ENCODE measurements at places on chromosomes 7 and 10.

DNA sequence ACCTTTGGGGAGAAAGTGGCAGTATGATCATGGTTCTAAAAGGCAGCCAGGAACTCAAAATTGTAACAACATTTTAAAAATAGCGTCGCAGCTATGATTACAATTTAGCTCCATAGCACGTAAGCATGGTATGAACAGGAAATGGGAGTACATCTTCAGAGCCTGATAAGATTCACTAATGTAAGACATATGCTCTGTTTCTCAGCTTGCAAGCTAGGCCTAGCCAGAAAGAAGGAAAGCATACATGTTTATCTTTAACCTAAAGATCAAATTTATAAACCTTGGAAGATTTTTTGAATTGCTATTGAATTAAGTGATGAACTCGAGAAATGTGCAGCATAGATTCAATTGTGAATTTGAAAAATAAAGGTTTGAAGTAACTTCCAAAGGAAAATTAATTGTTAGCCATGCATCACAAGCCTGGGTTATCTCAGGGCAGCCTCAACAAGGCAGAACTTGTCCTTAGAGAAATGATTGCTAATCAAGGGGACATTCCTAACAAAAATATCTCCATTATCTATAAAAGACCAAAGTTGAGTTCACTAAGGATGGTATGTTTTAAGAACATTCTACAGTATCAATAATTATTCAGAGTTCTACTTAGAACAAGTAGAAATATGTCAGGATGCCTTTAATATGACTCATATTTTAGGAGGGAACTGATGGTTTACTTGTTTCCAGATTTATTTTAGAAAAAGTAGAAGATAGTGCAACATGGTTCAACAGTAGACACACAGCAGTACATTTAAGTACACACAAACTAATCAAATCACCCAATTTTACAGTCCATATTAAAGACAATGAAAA lies 38.8 kb upstream of the SEPTIN7 start:
- DNase-seq = no peak

- no peak for DNase-seq
These were observed 337 bp downstream of the TRIL start for GRCh38 chr7:28957751-28958234.

DNA sequence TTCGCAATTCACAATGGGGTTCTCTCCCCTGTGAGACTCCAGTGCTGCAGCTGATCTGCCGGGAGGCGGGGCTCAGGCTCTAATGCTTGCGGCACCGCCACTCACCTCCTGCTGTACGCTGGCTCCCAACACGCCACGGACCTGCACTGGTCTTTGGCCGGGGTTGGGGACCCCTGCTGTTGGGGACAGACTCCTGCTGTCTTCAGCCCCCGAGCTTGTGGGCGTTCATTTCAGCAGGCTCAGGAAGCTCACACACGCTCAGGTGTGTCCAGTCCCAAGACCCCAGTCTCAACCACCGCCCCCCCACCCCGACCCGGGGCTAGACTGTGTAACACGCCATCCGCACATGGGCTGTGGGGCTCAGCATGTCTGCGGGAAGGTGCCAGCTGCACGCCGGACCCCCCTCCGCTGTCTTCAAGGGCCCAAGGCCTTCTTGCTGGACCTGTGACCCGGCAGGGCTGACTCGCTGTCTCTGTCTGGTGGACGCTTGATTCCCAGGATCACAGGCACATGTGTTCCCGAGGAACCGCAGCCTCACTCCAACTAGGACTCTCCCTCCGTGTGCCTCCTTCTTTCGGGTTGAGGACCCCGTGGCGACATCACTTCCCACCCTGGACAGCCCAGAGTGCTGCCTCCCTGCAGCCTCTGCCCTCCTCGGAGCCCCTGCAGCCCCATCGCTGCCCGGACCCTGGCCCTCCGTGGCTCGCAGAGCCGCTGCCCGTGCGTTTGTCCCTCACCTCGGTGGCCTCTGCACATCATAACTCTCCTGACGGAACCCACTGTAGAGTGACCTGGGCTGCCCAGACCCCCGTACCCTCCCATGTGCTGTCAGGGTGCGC lies 106.4 kb downstream of the DNAJB6 start:
- no peak for DNase-seq

DNA sequence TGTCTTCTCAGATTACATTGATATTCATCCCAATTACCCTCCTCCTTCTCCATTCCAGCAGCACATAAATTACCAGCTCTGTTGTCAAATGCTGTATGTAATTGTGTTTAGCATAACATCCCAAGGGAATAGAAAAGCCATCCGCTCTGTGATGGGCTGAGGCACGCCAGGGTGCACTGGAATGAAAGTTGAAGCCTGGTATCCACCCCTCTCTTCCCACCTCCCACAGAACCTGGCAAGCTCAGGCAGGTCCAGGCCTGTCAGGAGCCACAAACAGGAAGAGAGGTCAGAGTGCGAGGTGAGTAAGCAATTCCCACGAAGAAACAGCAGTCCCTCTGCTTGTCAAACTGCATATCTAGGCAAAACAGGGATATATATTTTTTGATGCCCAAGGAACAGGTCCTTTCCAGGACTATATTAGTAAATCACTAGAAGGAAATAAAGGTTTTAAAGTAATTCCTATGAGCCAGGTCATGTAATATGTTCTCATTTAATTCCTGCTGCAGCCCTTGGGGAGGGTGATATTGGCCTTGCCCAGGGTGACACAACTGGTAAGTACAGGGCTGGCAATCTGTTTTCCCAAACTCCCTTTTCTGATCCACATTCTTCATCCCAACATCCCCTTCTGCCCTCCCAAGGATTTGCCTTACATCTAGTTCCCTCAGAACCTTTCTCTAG lies 155.6 kb upstream of the GHITM start:
- no peak for DNase-seq

DNA sequence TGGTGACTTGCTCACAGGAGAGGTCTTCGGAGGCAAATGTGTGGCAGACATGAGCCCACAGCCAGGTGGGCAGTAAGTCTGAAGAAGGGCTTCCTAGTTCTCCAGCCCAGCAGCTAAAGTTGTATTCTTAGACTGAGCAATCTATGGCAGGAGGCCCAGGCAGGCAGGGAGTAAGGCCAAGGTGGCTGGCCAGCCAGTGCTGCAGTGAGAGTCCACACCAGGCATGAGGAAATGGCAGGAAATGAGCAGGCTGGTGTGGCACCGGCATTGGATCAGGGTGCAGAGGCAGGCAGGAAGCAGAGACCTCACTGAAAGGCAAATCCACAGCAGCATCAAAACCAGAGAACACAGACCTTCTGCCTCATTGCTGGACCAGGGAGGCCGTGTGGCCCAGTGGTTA lies 84.6 kb upstream of the PDE1C start:
- DNase-seq = no peak

DNA sequence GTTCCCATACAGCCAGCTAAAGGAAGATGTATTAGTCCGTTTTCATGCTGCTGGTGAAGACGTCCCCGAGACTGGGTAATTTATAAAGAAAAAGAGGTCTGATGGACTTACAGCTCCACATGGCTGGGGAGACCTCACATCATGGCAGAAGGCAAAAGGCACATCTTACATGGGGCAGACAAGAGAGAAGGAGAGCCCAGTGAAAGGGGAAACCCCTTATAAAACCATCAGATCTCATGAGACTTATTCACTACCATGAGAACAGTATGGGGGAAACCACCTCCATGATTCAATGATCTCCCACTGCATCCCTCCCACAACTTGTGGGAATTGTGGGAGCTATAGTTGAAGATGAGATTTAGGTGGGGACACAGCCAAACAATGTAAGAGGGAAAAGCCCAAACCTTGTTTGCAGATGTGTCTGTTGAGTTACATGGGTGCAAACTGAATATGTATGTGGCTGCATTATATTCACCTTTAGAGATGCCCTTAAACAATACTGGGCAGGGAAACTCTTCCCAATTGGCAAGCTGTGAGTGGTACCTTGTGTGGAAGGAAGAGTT lies 13.1 kb upstream of the BRAF start:
- DNase-seq = no peak

DNA sequence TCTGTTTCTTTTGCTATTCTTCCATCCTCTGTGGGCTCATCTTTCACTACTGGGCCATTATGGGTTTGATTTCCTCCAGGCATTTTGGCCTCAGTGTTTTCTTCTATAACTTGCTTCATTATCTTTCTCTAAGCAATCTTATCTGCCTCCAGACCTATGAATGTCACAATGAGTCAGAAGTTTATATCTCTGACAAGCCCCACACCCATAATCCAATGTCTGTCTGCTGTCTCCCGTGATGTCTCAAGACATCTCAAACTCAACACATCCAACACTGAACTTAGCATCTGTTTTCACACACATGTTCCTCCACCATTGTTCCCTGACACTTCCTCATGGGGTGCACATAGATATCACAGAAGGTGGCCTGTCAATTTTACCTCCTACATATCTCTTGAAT lies 46.7 kb upstream of the RHOBTB1 start:
- DNase-seq = no peak

GRCh38 chr10:8543361-8544056 lies 489.0 kb downstream of the GATA3 start:
- DNase-seq = no peak

GRCh38 chr10:50244201-50244600 lies 7.1 kb downstream of the ASAH2 start:
- no peak for DNase-seq

DNA sequence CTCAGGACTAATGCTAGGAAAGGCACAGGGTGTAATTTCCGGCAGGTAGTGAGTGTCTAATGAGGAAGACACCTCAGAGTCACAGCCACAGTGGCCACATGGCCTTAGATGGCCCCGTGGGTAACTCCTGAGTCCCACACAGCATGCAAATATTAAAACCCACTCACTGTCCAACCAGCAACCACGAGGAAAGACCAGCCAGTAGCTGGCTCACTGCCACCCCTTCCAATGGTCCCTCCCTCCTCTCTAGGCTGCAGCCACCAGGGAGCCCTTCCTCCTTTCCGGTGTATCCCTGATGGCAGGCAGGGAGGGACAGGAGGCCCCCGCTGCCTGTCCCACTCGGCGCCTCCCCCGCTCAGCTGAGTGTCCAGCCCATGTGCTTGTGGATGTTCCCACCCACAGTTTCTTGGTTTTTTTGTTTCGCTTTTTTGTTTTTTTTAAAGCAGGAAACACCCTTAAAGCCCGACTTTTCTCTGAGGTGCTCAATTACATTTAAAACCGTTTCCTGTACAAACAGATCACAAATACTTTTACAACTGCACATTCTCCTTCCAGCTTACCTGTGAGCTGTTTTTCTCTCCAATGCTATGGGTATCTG lies 9.2 kb downstream of the BNIP3 start:
- no peak for DNase-seq

DNA sequence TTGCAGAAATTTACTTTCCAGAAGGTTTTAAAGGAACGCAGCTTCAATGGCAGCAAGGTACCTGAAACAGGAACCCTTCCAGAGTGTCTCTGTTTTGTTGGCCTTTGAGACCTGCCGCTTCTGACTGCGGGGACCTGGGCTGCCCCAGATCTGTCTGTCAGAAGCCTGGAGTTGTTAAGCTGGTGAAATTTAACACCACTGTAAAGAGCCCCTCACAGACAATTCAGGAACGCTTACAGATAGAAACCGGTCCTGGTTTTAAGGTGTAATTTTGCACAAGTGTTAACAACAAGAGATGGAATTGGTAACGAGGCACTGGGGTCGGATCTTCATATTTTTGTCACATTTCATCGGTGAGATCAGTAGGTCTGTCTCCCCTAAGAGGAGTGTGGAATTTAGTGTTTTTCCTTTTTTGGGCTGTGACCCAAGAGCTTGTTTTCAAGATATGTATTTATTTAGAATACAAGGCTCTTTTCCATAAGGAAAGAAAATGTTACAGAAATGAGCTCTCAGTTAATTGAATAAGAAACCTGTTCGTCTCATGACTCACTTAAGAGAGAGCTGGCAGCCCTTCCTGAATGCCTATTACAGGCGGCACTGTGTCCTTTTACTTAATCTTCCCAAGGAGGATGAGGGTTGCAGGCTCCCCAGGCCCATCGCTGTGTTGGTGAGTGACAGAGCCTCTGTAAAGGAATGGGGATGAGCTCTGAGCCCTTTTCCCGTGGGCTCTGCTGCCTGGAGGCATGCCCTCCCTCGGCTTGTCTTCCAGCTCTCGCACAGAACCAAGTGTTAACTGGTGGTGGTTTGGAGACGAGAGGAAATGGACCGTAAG lies 168.7 kb downstream of the CUX1 start:
- DNase-seq = no peak

GRCh38 chr7:23653942-23654341 lies 26.1 kb upstream of the FAM221A start:
- DNase-seq = no peak

- no peak for DNase-seq
These were observed 140.3 kb upstream of the TARP start for GRCh38 chr7:38413784-38414183.

GRCh38 chr7:26061678-26062603 lies 90.1 kb upstream of the NFE2L3 start:
- DNase-seq = peak; percentile 83

- DNase-seq = peak; percentile 13
These were observed 85.4 kb downstream of the FOXL3 start for GRCh38 chr7:375321-375831.

GRCh38 chr7:41641011-41641664 lies 61.8 kb downstream of the INHBA start:
- DNase-seq = no peak

DNA sequence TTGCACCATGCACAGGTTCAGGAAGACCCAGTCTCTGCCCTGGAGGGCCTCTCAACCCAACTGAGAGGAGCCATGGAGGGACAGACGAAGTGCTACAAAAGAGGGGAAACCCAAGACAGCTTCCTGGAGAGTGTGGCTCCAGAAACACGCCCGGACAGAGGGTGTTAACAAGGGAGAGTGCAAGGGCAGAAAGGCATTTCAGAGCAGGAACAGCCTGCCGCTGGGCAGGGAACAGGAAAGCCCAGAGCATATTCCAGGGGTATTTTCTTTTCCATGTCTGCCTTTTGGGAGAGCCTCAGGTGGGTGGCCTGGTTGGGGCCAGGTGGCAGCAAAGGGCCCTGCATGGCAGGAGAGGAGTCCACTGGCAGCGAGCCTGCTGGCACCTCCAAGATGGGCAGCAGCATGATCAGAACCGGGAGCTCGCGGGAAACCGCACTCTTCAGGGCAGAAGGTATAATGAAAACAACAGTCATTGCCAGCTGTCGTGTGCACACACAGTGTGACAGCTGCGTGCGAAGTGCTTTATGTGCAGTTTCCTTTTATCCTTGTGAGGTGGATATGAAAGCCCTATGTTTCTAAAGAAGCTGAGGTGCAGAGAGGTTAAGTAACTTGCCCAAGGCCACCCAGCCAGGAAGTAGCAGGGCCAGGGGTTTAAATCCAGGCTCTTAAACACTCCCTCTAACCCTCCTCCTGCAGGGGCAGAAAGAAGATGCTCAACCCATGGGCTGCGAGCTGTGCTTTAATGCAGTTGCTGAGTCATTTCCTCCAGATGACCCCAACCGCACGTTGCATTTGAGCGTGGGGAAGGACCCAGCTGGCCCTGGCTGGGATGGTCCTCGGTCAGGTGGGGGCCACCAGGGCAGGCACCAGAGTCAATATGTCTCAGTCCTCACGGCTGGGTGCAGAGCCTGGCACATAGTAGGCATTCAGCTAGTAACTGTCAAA lies 128.6 kb downstream of the OAT start:
- no peak for DNase-seq
